ENCODE measurements at places on chromosomes 1 and 21.
A peak's percentile ranks its signal among the peaks of the same experiment; 100 is the strongest.

- no peak for DNase-seq
Observed at GRCh38 chr1:59055908-59056719, 240.8 kb upstream of the FGGY start.

GRCh38 chr1:60153961-60154360 is 80.4 kb upstream of the C1orf87 start:
- no peak for DNase-seq

GRCh38 chr1:111275079-111275478 is 15.6 kb upstream of the CHIA start:
- no peak for DNase-seq

DNA sequence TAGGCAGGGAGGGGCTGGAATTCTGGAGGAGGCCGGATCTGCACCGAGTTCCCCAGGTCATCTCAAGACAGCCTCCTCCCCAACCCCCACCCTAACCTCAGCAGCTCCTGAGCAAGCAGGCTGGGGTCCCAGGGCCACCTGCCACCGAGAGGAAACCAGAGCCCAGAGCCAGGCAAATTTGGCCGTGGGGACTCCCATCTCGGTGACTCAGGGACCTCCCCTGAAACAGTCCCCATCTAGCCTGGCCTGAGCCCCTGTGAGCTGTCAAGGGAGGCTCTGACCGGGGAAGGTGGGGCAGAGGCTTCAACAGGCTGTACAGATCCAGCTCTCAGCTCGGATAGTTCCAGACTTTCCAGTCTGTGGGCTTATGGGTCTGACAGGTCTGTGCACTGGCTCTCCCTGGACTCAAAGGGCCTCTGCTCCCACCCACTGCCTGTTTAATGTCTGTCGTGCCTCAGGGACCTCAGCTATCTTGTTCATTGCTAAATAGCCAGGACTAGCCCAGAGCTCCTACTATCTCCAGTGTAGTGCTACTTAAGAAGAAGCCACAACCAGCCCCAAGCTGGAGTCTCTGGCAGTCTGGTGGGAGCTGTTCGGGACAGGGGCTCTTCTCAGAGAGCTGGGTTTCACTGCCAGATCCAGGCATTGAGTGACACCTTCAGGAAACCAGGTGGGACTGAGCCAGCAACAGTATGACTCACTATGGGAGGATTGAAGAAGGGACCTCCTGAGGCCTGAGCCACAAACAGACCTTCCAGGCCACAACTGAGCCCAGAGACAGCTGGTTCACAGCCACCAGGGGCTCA is 25.6 kb downstream of the MATN1 start:
- no peak for DNase-seq

DNA sequence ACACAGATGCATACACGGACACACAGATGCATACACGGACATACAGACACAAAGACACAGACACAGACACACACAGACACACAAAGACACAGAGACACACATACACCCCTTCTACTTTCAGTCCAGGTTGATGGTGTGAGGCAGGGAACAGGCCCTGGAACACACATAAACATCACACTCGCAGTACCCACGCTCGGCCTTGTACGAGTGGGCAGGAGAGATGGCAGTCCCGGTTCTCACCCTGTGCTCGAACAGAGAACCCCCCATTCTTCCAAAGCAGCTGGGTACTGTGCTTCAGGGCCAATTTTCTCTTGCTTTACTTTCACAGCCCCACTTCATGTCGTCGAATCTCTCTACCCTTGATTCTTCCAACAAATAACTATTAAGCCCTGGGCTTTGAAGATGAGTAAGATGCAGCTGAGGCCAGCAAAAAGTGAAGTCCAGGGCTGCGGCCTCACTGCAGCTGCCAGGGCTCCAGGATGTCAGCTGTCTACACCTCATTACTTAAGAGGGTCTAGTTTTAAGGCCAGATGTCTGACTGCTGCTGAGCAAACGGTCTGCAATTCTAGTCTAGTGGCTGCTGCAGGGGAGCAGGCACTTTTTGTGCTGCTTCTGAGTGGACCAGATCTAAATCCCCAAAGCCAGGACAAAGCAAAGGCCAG is 90.1 kb downstream of the PGBD5 start:
- no peak for DNase-seq

DNA sequence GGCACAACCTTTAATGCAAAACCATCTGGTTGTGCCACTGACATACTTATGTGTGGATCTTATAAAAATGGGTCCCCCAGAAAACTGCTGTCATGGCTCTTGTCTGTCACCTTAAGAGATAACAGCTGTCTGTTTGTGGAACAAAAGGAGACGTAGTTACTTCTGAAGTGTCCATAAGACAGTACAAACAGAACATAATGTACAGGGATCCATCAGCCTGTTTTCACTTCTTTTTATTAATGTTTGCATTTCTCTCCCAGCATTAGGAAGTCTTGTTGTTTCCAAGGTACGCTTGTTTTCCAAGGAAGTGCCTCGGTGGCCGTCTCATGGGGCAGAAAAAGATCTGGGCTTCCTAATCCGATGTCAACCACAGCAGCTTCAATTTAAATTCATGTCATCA is 11.2 kb upstream of the ST6GALNAC5 start:
- no peak for DNase-seq

- no peak for DNase-seq
Observed at GRCh38 chr1:210792250-210793102, 341.5 kb downstream of the KCNH1 start.

GRCh38 chr1:183416850-183417771 is 1.1 kb downstream of the NMNAT2 start:
- DNase-seq, result peak; percentile 81

GRCh38 chr1:10832703-10833102 is 36.3 kb upstream of the CASZ1 start:
- DNase-seq, result no peak

DNA sequence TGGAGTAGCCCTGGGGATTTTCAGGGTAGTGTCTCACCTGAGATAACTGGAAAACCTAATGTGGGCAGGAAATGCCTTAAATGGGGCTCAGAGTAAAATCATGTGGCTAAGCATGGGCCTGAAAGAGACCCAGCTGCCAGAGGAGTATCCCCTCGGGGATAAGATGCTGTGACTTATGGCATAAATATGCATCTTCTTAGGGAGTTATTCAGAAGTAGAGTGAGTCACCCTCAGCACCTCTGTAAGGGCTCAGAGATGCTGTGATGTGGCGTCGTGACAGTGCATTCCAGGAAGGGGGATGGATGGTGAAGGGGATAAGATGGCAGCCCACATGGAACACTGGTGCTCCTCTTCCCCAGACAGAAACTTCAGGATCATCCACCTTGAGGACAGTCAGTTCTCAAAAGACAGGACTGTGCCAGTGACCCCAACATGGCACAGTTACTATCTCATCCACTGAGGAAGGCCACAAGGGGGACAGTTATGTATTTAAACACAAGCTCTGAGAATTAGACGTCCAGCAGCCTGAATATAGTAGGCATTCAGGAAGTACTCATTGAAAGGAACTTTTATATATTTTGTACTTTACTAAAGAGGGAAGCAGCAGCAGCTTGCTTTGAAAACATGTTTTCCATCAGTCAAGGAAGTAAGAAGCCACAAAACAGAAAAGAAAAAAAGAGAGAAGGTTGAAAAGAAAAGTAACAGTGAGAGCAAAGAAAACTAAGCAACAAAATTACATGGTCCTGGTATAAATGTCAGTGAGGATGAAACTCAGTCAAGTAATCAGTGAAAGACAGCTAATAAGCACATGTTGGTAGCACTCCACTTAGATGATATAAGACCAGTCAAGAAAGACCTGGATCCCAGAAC is 8.3 kb downstream of the IL24 start:
- no peak for DNase-seq

GRCh38 chr1:115445090-115445489 is 107.0 kb upstream of the NGF start:
- no peak for DNase-seq

- DNase-seq, result no peak
Observed at GRCh38 chr1:28070725-28071593, 17.5 kb downstream of the EYA3 start.

GRCh38 chr21:16426936-16427335 is 697.2 kb downstream of the USP25 start:
- DNase-seq, result no peak
